Activated effector memory CD4-positive, alpha-beta T cell treated with Interleukin-2 at 50 U/mL for 16 hours (primary cell): ENCODE measurements at places on chromosomes 1 and 21.

GRCh38 chr1:232045139-232045994 lies 418.8 kb downstream of the DISC1 start:
- no peak for DNase-seq

GRCh38 chr1:2336499-2336898 lies 54.9 kb downstream of the MORN1 start:
- no peak for DNase-seq

GRCh38 chr1:46174448-46175231 lies at the start of gene TSPAN1:
TSPAN1 (plus strand) TSS chr1:46175087; CDS start chr1:46181108, 6,021 bp downstream.
- DNase-seq: no peak

GRCh38 chr1:64330839-64331238 lies 127.4 kb downstream of the UBE2U start:
- no peak for DNase-seq

DNA sequence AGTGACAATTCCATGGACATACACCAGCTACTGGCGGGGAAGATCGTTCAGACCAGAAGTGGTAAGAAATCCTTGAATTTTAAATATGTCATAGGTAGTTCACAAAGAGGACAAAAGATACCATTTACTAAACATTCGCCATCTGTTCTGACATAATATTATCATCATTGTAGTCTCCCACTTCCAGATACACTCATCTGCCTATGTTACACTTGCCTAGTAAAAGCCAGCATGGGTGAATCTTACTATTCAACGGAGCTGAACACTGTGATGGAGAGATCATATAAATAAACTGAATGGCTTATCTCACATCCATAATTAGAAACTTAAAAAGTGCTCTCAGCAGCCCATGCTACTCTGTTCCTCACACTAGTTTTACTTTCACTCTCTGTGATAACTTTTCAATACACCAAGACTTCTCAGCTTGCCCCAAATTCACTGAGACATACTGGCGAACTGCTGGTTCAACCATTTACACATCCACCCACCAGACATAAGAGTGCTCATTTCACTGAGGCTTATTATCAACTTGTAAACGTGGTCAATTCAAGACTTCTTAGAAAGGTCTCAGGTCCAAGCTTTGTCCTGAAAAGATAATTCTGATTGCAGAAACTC lies 463 bp upstream of the PRRC2C start:
- DNase-seq: no peak

- DNase-seq: no peak
These were observed 16.9 kb upstream of the SLC6A17 start for GRCh38 chr1:110133436-110133835.

GRCh38 chr21:45515241-45516061 lies 26.8 kb downstream of the SLC19A1 start:
- DNase-seq: no peak

GRCh38 chr1:50156241-50157010 lies 47.7 kb downstream of the ELAVL4 start:
- DNase-seq: no peak

GRCh38 chr1:172338295-172338735 lies 82.2 kb upstream of the C1orf105 start:
- DNase-seq: no peak

GRCh38 chr1:42944246-42944928 lies 14.3 kb downstream of the SLC2A1 start:
- DNase-seq: no peak

DNA sequence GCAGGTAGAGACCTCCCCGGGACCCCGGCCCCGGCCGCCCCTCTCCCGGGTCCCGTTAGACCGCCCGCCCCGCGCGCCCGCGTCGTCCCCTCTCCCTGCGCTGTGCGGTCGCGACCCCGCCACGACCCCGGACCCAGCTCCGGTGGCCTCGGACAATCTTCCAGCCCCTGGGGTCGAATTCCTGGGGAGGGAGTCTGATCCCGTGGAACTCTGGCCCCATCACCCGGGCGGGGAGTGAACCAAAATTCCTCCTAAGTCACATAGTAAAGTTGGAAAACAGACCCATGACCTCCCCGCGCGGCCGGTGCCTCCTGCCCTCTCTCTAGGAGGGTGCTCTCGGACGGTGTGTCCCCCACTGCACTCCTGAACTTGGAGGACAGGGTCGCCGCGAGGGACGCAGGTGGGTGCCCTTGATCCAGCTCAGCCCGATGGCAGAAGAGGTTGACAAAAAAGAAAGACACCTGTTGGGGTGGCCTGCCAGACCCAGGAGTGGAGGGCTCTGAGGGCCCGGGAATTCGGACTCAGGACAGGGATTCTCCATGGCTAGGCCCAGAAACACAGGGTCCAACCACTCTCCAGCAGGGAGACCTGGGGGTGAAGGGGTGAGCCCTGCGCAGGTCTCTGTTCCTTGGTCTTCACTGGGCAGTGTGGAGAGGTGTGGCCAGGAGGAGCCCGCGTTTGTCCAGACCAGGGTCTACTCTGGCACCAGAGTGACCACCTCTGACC lies 451 bp downstream of the ADAMTSL4 start:
- DNase-seq: no peak

GRCh38 chr1:90143591-90143990 lies 148.7 kb downstream of the ZNF326 start:
- DNase-seq: no peak

- no peak for DNase-seq
These were observed 55.2 kb upstream of the PALMD start for GRCh38 chr1:99590578-99591209.

- DNase-seq: no peak
These were observed 65.2 kb upstream of the EPS8L3 start for GRCh38 chr1:109828756-109829505.

- no peak for DNase-seq
These were observed 33.3 kb upstream of the CSF1 start for GRCh38 chr1:109877317-109877771.

GRCh38 chr1:215992620-215993019 lies 425.5 kb downstream of the KCTD3 start:
- no peak for DNase-seq

DNA sequence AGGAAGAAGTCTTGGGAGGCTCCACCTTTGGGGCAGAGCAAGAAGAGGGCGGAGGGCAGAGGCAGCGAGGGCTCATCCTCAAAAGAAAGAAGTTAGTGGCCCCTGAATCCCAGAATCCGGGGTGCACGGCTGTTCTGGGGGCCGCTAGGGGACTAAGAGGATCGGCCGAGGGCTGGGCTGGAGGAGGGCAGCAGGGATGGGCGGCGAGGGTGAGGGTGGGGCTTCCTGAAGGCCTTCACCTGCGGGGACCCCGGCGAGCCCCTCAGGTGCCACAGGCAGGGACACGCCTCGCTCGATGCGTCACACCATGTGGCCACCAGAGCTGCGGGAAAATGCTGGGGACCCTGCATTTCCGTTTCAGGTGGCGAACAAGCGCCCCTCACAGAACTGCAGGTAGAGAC lies 23.9 kb downstream of the COL6A1 start:
- no peak for DNase-seq

- no peak for DNase-seq
These were observed 17.7 kb downstream of the TP73 start for GRCh38 chr1:3669971-3670431.

DNA sequence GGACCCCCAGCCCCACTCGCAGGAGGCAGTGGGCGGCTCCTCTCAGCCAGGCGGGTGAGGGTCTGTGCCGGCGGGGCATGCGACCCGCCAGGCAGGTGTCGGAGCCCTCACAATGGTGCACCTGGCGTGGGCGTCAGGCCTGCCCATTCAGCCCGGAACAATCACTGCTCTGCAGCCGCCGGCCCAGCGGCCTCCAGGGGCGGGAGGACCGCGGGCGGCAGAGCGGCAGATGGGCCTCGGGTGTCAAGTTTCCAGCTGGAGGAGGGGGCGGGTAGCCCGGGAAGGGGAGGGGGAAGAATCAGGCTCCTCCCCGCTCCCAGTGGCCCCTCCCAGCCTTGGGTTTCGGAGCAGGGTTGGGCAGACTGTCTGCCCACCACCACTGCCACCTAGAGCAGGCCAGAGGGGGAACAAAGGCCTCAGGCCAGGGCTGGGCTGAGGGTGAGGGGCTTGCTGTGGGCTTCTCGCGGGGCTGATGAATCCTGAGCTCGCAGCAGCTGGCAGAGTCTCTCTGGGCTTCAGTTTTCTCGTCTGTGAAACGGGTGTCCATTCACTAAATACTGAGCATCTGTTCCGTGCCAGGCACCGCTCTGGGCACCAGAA lies 39.5 kb upstream of the CASZ1 start:
- DNase-seq: no peak

- no peak for DNase-seq
These were observed 55.0 kb downstream of the TRAF5 start for GRCh38 chr1:211381481-211382181.

- DNase-seq: no peak
These were observed 8.1 kb upstream of the GREM2 start for GRCh38 chr1:240619906-240620621.

DNA sequence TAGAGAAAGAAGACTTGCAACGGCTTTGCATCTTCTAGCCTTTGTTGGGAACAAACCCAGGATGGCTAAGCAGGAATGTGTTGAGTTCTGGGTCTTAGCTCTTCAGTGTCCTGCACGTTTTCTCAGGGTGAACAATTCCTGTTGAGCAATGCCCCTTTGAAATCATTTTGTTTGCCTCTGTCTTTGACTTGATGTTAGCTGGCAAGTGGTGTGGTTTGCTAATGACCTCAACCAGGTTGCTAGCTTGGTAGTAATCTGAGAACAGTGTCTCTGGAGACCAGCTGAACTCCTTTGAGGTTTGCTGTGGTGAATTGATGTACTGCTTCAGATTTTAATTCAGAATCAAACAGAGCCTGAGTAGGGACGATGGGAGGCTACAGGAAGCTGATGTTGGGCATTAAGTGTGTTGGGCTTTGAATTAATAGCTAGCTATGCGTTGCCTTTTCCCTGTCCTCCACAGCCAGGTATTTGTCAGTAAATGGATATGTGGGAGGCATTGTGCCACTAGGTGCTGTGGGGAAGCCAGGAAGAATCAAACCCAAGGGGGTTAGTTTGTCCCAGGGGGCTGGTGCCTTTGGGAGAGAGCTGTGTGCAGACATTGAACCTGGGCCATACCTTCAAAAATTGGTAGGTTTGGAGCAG lies 23.3 kb upstream of the SRSF10 start:
- DNase-seq: no peak

- no peak for DNase-seq
These were observed 557.2 kb upstream of the BEND5 start for GRCh38 chr1:49333906-49334305.

GRCh38 chr1:17287130-17287776 lies 20.7 kb upstream of the PADI4 start:
- DNase-seq: no peak

GRCh38 chr1:169483500-169483966 lies 2.2 kb downstream of the SLC19A2 start:
- no peak for DNase-seq

DNA sequence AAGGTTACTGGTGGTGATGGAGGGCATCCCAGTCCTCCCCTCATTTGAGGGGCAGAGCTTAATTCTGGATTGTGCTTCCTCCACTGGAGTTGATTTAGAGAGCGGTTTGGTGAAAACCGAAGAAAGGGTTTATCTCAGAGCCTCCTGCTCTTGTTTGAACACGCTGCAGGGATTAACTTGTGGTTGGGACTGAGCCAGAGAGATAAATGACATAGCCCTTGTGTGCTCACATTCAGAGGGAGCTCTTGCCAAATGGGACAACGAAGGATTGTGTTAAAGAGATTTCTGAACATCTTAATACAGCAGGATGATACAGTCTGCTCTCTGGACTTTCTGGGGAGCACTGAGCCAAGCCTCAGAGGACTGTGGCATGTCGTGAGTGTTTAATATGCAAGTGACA lies 308.2 kb downstream of the DISC1 start:
- no peak for DNase-seq

GRCh38 chr1:107529511-107530149 lies 388.8 kb downstream of the NTNG1 start:
- DNase-seq: no peak

DNA sequence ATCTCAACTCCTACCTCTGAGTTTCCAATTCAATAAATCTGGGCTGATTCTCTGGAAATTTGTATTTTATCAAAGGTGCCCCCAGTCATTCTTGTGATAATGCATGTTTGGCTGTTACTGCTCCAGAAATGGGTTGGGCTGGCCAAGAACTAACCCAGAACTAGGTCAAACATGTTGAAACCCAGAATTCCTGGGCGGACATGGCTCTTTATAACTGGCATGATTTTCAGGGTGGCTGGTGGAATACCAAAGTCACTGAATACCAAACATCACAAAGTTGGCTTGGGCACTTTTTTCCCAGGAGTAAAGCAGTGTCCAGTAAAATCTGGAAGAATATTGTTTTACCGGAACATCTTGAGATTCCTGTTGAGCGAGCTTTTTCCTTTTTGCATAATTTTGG lies 89.4 kb upstream of the S1PR1 start:
- DNase-seq: no peak

DNA sequence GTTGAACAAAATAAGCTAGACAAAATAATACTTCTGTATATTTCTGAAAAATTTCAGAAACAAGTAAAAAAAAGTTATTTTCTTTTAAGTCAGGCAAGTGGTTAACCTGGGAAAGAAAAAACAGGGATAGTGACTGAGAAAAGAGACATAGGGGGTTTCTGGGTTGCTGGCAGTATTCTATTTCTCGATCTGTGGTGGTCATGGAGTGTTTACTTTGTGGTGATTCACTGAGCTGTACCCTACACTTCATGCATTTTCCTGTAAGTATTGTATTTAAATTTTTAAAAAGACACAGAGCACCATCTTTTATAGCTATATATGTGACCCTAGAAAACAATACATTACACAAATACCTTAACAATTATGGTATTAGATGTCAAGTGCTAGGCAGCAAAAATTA lies 58.2 kb downstream of the ZNF644 start:
- DNase-seq: no peak

GRCh38 chr1:233598891-233599541 lies 14.9 kb upstream of the KCNK1 start:
- DNase-seq: no peak

DNA sequence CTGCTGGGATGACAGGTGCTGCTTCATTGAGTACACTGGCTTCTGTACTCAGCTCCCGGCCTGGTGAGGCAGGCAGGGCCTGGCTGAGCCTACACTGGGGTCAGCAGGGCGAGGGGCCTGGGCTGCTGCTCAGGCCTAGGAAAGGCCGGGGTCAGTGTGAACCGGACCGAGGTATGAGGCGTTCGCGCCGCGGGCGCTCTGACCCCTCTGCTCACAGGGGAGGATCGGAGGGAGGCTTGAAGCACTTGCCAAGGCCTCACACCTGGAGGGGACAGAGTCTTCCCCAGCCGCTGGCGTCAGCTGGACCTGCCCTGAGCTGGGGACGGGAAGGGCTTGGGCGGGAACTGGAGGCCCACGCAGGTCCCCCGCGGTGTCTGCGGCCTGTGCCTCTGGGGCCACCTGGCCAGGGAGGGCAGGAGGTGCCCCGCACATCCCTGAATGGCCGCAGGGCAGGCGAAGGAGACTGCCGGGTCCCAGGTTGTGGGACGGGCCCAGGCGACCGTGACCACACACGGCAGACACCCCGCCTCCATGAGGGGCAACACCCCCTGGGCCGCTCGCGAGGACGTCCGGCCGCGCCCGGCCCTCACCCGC lies 466 bp downstream of the PEX10 start:
- DNase-seq: no peak
